ENCODE measurements at places on chromosomes 5 and 9.

DNA sequence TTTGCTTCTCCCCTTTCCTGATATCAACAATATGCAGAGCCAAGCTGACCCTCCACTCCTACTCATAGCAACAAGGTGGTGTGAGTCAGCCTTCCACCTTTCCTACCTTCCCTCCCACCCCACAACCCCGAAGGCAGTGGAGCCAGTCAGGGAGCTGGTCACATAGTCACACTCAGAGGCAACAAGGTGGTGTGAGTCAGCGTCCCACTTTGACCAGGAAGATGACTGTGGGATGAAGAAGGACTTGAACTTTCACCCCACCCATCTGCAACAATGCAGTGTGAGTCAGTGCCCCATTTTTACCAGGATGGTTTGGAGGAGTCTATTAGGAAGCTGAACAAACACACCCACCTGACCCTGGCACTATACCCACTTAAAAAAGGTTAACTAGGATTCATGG lies 30.1 kb upstream of the ZNF782 start:
- DNase-seq: no peak

DNA sequence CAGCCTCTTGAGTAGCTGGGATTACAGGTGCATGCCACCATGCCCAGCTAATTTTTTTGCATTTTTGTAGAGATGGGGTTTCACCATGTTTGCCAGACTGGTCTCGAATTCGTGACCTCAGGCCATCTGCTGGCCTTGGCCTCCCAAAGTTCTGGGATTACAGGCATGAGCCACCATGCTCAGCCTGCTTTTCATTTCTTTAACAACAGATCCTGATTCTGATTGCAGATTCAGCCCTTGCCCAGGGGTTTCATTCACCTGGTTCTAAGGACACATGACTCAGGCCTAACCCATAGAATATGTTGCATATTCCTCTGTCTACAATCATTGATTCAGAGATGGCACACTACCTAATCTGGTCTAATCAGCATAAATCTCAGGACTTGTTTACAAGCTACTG lies 56.1 kb upstream of the CCDC112 start:
- no peak for DNase-seq

- peak; percentile 26 for DNase-seq
Measured at GRCh38 chr5:41707853-41708603, 162.2 kb downstream of the OXCT1 start.

GRCh38 chr9:250625-251024 lies 36.0 kb downstream of the DOCK8 start:
- DNase-seq: no peak

GRCh38 chr5:149217096-149217802 lies 54.4 kb upstream of the AFAP1L1 start:
- no peak for DNase-seq

DNA sequence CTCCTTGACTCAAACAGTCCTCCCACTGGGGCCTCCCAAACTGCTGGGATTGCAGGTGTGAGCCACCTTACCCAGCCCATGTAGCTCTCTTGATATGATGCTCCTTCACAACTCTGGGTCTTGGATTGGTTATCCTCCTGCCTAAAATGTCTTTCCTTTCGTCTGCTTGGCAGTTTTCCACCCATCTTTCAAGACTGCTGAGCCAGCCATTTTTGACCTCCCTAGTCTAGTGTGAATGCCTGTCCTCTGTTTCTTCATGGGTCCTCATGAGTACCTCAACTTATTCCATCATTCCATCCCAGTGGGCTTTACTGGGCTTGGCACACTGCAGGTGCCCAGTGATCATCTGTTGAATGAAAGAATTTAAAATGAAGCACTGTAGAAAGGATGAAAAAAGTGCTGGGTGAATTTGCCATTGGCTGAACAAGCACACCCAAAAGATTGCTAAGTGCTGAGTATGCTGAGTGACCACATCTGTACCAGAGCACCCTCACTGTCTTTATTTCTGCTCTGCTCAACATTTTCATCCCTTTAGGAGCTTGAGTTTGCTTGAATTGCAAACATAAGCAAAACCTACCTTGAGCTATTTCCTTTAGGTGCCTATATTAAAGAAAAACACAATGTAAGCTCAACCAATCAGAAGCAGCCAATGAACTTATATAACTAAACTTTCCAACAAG lies 84.8 kb upstream of the FAM169A start:
- DNase-seq: no peak

- DNase-seq: no peak
Measured at GRCh38 chr5:84292000-84292642, 92.6 kb downstream of the EDIL3 start.

DNA sequence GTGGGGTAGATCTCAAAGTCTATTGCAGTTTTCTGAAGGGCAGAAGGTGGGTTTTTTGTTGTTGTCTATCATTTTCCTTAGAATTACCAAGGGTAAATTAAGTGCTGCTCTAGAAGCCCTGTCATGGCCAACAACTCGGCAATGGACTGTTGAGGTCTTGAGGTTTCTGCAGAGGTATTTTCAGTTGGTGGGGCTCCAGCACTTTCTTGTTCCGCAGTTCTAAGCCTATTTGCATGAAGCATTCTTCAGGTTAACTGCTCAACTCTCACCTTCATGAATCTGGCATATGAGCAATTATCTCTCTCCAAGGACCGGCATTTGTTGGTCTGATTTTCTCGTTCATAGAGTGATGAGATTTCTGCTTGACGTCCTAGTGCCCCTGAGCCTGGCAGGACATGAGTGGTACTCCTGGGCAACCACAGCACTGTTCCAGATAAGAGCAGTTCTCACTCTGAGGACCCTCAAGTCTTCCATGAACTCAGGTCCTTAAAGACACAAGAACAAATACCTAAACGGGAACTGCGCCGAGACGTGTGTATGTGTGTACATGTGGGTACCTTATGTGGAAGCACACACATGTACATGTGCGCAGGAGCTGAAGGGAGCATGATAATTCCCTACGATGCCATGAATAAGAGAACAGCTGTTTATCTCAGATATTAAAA lies 544.5 kb downstream of the CSNK1G3 start:
- no peak for DNase-seq

GRCh38 chr5:98735806-98736507 lies 37.5 kb upstream of the RGMB start:
- DNase-seq: peak; percentile 70

DNA sequence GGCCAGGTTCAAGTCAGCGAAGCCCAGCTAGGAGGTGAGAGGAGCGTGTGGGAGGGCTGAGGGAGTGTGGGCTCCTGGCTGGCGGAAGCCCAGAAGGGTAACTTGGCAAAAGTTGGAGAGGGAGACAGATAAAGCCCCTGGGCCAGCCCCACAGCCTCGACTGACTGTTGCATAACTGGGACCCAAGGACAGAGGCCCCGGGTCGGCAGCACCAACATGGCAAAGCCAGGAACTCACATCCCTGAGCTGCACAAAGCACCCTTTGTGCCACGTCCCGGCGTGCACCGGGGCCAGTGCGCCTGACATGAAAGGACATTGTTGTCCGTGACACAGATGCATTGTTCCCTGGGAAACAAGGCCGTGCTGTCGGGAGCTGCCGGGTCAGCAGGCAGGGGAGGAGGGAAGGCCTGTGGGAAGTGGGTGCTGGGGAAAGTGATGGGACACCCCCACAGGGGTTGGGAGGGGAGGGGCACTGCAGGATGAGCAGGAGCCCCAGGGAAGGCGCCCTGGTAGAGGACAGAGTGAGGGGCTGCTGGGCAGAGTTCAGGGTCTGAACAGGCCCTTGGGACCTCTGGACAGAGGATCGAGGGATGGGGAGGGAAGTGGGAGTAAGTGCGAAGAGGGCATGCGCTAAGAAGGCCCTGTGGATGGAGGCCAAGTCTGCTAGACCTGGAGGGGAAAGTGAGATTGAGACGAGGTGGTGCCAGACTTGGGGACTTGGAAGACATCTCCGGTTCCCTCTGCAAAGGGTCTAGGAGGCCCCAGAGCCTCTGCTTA lies 13.0 kb upstream of the DPM2 start:
- DNase-seq: no peak

DNA sequence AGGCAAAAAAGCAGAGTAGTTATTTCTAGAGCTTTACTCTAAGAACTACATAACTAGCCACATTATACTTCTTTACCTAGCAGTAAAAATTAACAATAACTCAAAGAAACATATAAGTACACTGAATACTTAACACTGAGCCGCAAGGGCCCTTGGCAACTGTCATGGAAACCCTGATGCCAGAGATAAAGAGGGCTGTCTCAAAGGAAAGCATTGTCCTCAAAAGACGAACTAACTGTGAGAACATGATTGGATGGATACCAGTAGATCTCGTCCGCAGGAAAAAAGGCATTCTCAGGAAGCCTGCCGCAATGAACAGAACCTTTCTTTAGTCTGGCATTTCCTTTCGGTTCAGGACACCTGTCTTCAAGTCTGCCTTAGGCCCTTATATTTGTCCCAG lies 379.0 kb upstream of the SLC30A5 start:
- DNase-seq: no peak

DNA sequence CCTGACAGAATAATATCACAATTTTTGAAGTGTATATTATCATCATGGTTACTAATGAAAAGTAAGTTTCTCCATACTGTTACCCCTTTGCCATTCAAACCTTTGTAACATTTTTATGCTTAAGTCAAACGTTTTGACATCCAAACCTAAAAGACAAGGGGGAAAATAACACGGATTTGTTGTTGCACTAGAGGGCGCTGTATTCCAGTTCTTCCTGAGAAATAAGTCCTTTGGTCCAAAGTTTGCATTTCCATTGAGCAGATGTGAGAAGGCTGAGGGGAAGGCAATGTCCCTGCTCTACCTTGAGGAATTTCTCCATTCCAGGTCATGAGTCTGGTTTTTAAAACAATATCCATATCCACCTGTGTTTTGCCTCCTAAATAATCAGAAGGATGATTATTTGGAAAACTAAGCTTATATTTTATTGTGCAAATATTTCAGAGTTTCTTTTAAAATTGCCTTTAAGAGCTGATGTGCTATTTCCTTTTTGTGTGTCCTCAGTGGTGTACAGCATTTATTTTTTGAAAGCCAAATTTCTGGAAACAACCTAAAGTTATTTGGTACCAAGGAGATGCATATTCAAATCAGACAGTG lies 9.7 kb downstream of the LECT2 start:
- peak; percentile 75 for DNase-seq

DNA sequence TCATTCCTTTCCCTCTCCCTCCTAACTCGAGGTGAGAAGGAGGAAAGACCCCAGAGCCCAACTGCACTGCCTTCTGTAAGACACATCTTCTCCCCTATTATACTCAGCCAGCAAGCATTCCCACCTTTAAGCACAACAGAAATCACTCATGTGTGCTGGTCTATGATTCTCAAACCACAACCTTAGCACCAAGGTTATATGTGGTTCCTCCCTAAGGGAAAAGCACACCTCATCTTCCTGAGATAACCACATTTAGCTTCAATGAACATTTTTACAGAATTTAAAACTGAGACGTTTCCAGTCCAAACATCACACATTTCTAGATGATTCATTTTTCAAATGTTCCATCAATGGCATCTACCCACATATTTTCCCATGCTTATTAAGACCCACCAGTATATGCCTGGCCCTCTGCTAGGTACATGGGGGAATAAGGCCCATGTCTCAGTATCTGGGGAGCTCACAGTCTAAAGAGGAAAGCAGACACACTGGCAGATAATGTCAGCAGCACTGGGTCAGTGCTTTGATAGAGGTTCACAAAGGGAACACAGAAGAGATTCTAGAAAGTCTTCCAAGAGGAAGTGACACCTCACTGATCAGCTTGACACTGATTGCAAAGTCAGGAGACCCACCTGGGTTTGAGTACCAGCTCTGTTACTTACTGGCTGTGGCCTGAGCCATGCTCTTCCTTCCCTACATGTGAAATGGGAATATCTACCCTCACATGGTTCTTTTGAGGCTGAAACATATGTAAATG lies 245.4 kb downstream of the DENND1A start:
- no peak for DNase-seq

- DNase-seq: no peak
Measured at GRCh38 chr9:92739346-92739970, 25.2 kb downstream of the BICD2 start.

- no peak for DNase-seq
Measured at GRCh38 chr5:15421381-15421780, 78.6 kb upstream of the FBXL7 start.

DNA sequence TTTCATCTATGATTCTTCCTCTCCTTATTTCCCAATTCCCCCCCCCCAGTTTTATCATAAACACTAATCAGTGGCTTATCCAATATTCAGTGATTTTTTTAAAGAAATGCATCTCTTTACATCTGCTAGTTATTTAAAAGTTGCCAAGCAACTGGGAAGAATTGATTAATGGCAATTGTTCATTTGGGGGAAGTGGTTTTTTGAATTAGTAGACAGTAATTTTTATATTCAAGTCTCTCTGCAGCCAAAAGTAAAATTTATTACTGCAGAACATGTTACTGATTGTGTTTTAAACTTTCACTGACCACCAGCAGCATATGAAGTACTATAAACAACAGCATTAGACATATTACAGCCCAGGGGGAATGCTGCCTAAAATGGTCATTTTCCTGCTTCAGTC lies 308.8 kb upstream of the NREP start:
- DNase-seq: no peak

DNA sequence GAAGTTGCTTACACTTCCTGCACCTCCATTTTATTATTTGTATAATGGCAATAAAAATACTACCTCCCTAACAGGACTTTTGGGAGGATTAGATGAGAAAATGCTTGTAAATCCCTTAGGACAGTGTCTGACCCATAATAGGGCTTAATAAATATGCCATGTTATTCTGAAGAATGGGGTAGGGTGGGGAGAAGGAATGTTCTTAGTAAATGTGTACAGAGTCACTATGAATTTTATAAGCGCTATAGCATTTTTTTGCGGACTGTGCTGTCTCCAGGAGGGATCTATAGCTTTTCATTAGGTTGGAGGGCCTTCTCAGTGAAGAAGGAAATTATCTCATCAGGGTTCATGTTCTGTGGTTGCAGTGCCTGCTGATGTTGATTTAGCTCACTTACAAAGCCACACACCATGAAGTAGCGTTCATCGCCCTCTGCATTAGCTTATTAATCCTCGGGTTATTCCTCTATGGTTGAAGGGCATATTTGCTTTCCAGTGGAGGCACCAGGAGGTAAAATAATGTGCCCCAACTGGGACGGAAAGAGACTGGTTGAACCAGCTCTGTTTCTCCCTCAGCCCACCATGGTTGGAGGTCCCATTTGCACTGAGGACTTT lies 497.1 kb downstream of the ARHGEF28 start:
- no peak for DNase-seq

- no peak for DNase-seq
Measured at GRCh38 chr5:63854076-63854475, 108.2 kb downstream of the HTR1A start.

- no peak for DNase-seq
Measured at GRCh38 chr5:83718936-83719495, 1.6 kb downstream of the HAPLN1 start.

- DNase-seq: no peak
Measured at GRCh38 chr5:38329132-38329715, 70.9 kb downstream of the EGFLAM start.

DNA sequence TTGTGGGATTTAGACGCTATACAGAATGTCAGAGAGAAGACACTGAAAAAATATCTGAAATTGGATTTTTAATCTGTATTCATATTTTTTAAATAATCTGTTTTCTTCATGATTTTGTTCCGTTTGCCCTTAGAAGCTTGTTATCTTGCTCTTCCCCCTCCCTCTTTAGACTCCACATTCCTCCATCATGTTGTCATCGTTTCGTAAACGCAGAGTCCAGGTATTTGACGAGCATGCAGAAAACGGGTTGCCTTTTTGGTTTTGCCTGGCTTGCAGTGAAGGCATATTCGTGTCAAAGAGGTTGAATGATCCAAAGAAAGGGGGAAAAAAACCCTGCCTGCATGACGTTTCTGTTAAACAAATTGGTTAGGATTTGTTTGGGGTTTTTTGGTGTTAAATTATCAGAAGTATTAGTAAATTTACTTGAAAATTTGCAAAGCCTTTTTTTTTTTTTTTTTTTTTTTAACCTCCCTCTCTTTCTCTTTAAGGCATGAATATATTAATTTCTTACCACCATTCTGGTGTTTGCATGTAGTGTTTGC lies 2.9 kb downstream of the SPTAN1 start:
- no peak for DNase-seq
